ENCODE measurements at places on chromosomes 2 and 18.

DNA sequence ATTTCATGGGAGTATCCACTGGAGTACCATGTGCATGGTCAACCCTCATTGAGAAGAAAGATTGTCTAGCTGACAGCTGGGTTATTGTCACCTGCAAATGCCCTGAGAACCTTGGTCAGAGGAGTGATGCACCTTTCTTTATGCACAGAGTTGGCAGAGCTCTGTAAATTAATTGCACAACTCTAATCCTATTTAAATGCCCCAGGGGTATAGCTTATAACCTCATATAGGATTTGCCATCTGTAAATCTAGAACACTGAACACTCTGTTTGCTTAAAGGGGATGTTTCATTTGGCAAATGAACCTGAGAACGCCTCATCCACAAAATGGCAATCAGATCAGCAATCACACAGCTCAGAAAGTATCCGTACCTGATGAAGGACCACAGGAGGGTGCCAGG lies 71.8 kb upstream of the SP5 start:
- no peak for DNase-seq

DNA sequence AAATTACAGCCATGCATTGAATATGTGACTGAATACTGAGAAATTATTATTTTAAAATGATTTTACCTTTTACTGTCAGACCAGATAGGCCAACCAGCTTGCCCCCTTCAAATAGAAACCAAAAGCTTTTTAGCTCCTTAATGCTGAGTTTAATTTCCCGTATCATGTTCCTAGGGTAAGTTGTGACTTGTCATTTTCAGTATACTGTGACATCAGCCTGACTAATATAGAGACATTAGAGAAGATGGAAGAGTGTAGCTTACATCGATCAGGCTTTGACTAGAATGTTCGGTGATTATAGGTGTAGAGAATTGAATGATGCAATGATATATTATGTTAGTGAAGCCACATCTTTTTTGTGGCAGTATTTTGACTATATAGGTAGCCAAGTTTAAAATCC lies 50.6 kb upstream of the ZEB2 start:
- DNase-seq, result no peak

DNA sequence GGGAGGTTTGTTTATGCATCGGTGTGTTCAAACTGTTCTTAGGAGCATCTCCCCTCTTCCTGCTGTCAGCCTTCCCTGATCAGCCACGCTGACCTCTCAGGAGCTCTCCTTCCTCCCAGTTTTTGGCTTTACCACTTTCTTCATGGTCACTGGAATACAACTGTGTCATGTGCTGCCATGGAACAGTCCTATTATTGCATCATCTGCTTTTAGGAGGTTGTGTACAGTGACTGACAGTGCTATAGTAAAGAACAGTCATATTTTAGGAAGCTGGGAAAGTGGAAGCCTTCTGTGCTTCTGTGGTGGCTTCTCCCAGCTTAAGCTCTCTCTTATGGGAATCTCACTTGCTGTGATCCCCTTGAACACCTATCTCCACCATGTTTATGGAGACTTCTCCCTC lies 165.5 kb downstream of the TPGS2 start:
- no peak for DNase-seq

GRCh38 chr2:42840760-42841159 lies 48.4 kb upstream of the HAAO start:
- DNase-seq, result no peak

DNA sequence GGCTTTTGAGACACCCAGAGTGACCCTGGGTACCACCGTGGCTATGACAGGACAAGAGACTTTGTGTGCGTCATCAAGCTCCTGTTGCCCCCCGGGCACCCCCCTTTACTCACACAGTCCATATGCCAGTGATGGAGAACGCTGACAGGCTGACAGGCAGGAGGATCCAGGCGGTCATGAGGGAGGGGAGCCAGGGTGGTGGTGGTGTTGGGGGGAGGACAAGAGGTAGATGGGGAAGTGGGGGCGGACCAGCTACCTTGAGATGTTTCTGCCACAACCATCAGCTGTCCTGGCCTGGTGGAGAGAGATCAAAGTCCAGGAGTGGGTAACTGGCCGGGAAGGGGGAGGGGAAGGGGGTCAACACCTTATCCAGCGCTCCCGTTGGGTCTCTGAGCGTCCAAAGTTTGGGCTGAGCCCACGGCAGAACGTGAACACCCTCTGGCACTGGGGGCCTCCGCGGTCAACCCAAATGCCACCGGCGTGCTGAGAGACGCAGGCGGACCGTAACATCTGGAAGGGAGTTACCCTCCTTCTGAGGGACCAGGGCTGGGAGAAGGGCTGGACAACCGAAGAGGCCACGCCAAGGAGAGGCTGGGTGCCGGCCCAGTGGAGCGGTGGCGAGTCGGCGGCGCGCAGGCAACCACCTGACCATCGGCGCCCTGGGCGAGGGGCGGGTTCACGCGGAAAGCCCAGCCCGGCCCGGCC lies 575 bp downstream of the TMEM150A start:
- peak; percentile 51 for DNase-seq

GRCh38 chr18:33210575-33211189 lies 229.8 kb downstream of the CCDC178 start:
- DNase-seq, result peak; percentile 24

- no peak for DNase-seq
Measured at GRCh38 chr2:8379549-8379948, 302.3 kb upstream of the ID2 start.

DNA sequence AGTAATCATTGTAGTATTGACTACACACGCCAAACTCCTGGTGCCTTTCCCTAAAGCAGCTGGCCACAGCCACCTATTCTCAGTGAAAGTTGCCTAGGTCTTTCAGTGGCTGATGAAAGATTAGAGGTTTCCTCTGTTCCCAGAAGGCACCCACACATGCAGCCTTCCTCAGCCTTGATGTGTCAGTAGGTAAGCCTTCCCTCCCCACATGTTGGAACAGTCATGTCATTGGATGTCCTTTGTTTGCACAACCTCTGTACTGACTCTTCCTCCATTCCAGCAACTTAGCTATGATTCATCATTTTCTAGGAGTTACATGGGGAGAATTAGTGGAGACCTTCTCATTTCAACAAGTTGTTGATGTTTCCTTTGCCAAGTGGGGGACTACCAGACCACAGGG lies 630.8 kb upstream of the SLC39A10 start:
- DNase-seq, result no peak

DNA sequence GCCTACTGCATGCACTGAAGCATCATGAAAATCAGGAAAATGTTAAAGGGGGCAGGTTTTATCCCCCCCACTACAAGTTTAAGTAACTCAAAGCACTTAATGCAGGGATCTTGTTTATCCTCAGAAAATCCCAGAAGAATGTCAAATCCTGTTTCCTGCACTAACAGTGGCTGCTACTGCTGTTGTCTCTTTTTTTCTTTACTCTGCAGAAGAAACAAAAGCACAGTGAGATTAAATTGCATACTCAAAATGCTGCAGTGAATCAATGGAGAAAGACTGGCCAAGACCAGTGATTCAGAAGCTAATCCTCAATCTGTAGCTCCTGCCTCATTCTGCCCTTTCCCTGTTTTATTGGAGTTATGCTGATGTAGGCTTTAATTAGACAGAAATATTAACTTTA lies 332.3 kb upstream of the FIGN start:
- DNase-seq, result no peak

DNA sequence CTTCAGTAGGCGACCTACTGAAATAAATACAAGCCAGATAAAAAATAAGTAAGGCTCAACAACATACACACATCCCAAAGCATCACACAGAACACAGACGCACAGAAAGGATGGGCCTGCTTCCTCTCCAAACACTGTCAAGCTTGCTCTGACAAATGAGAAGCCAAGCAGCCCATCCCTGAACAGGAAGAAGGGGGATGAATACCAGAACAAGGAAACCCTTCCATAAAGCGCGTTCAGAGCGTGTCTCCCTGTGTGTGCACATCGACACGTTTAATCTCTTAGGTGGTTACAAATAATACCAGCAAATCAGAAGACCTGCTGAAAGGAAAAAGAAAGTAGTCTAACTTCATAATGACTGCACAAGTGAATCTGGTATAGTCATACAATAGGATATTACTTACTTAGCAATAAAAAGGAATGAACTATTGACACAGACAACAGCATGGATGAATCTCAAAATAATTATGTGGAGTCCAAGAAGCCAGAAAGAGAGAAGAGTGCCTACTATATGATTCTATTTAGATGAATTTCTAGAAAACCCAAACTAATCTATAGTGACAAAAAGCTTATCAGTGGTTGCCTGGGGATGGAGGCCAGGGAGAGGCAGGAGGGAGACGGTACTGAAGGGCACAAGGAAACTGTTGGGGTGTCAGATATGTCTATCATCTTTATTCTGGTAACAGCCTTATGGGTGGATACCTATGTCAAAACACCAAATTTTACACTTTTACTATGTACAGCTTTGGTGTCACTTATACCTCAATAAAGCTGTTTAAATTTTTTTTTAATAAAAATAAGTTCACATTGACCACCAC lies 26.8 kb downstream of the MBOAT2 start:
- DNase-seq, result no peak

- no peak for DNase-seq
Measured at GRCh38 chr2:189375842-189376241, 65.4 kb upstream of the WDR75 start.

DNA sequence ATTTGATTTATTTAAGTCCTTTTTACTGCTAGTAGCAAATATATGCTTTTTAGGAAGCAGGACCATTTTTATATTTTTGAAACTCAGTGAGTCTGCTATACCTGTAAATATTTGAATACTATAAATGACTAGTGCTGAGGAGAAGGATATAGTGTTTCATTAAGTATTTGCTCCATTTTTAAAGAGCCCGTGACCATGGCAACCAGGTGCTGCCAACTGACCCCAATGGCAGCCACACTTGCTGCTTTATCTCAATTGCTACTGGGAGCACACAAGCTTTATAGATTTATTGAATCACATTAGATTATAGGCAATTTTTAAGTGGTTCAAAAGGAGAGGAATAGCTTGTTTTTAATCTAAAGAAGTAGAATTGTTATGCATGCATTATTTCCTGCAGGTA lies 142.0 kb downstream of the SCG2 start:
- no peak for DNase-seq

DNA sequence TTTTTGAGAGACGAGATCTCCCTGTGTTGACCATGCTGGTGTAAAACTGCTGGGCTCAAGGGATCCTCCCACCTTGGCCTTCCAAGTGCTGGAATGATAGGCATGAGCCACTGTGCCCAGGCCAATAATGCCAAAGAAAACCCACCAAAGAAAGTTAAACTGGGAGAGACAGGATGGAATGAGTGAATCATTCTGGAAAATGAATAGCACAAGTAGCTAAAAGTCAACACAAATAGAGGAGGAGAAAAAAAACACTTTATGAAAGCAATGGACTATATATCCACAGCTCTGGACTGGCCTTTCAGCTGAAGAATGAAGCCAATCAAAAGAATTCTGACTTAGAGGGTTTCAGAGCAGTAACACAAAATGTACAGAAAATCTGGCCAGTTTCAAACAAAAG lies 23.9 kb downstream of the IAH1 start:
- no peak for DNase-seq

DNA sequence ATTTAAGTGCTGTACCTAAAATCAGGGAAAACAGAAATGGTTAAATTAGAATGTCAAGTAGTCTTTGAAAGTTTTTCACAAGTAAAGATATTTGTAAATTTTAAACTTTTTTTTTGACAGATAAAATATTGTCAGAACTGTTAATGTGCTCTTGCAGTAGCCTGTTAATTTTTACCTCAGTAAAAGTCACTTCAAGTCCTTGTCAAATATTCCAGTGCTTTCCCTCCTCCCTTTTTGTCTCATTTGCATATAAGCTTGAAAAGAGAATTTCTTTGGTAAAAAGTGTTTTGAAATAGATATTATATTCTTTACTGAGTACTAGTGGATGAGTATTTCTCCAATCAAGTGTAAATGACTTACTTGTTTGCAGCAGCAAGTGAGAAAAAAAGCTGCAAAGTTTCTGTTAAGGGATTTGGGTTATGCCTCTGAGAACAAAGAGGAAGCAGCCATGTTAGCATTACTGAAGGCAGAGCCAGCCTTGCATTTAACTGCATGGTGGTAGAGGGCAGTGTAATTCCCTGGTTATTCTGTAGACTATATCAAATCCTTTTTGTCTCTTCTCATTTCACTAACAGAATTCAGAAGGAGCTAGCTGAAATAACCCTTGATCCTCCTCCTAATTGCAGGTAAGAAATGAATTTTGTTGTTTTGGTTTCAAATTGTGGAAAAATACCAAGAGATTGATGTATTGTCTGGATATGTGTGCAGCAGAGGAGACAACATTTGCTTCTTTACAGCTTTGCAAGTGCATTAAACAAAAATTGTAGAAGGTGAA lies 3.2 kb downstream of the UBE2E3 start:
- DNase-seq, result peak; percentile 28

DNA sequence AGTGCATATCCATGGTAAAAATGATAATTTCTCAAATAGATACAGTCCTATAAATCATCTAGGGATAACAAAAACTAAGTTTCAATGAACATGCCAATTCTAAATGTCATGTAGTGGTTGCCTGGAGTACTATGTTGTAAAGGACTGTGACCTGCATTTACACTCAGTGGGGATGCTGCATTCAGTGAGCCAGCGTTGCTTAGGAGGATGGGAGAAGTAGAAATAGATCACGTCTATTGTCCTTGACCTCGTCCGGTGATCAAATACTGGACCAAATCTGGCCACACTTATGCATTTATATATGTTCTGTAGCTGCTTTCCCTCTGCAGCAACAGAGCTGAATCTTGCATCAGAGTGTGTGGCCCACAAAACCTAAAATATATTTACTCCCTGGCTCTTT lies 139.0 kb upstream of the ETAA1 start:
- DNase-seq, result no peak

DNA sequence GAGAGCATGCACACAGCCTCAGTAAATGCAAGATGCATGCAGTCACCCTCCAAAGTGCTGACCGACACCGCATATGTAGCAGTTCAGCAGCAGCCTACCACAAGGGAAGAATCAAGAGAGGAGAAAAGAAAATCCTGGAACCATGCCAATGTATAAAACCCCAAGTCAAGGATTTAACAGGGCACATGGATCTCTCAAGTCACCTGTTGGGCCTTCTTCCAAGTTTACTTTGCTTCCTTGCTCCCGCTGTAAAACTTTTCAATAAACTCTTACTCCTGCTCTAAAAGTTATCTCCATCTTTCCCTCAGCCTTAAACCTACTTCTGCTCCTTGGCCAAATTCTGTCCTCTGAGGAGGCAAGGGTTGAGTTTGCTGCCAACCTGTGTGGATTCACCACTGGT lies 147.8 kb upstream of the MAP2 start:
- no peak for DNase-seq

All from A549 (cell line).